ENCODE measurements at places on chromosomes 3 and 15. TPM values are rescaled to one million over a fixed set of nuclear protein-coding genes. Genes with fewer than 3 reads are reported as not detected.

- no peak for DNase-seq
- H3K27me3 ChIP-seq, result no peaks in the 10 kb centered on the region
- H3K4me1 ChIP-seq, result no peaks in the 10 kb centered on the region
- H3K27ac ChIP-seq, result no peak overlapping the region
- H3K36me3 ChIP-seq, result no peaks in the 10 kb centered on the region
Measured at GRCh38 chr3:169389925-169390253, 273.6 kb downstream of the MECOM start.

Gene WDR76
- total RNA-seq, result 5.9 TPM

GRCh38 chr15:64842986-64843561, 1.4 kb downstream of the PLEKHO2 start:
- no peaks in the 10 kb centered on the region for H3K36me3 ChIP-seq
- no peaks in the 10 kb centered on the region for H3K27me3 ChIP-seq
- H3K4me1 ChIP-seq, result peaks cover 57% of the 10 kb centered on the region
- H3K4me3 ChIP-seq, result peak overlapping the region; percentile 97
- DNase-seq, result peak; percentile 48
- H3K27ac ChIP-seq, result peak overlapping the region; percentile 81

GRCh38 chr3:49421890-49422378, 339 bp downstream of the AMT start:
- no peaks in the 10 kb centered on the region for H3K27me3 ChIP-seq
- peaks cover 30% of the 10 kb centered on the region for H3K4me1 ChIP-seq
- DNase-seq, result no peak
- peaks cover 3% of the 10 kb centered on the region for H3K36me3 ChIP-seq
- peak overlapping the region; percentile 80 for H3K27ac ChIP-seq

DNA sequence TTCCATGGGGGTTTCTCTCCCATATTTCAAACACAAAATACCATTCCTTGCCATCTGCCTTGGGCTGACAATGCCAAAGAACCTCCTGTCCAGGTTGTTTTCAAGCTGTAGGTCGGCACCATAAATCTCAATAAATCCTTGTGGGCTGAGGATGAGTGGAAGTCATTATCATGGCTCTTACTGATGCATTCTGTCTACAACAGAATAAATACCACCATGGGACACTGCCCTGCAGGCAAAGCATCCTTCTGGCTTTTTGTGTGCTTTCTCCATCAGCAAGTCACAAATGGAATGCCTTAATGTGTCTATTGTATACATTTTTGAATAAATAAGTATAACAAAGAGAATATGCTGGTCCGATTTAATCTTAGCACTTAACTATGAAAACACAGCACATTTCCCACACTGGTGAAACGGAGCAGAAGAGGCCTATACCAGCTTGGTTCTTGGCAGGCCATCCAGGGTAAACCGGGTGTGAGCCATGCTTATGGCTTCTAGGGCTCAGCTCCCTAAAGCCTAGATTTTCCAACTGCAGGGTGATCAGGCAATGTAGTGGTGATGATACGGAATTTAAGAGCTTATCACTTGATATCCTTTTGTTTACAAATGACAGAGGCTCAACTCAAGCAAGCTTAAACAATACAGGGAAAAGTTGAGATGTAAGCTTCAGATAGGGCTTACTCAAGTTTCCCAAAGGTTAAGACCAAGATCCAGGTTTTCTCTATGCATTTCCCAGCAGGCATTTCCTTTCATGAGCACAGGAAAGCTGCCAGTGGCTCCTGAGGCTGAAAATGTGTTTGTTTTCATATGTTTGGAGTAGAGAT, 133.2 kb upstream of the LRTM1 start:
- H3K4me3 ChIP-seq, result no peak overlapping the region
- no peak overlapping the region for H3K27ac ChIP-seq
- H3K36me3 ChIP-seq, result no peaks in the 10 kb centered on the region
- no peaks in the 10 kb centered on the region for H3K27me3 ChIP-seq
- H3K4me1 ChIP-seq, result no peaks in the 10 kb centered on the region
- DNase-seq, result no peak

Gene FANCD2OS
- not detected for total RNA-seq

Gene ACSBG1
- not detected for total RNA-seq

GRCh38 chr3:152097770-152098169, 171.0 kb upstream of the MBNL1 start:
- H3K27me3 ChIP-seq, result no peaks in the 10 kb centered on the region
- no peak overlapping the region for H3K4me3 ChIP-seq
- H3K36me3 ChIP-seq, result no peaks in the 10 kb centered on the region
- no peak overlapping the region for H3K27ac ChIP-seq
- H3K4me1 ChIP-seq, result no peaks in the 10 kb centered on the region

Gene FBXO40
- total RNA-seq, result not detected

GRCh38 chr3:160840590-160840989, 84.6 kb downstream of the PPM1L start:
- no peaks in the 10 kb centered on the region for H3K36me3 ChIP-seq
- no peaks in the 10 kb centered on the region for H3K4me1 ChIP-seq
- no peak overlapping the region for H3K27ac ChIP-seq
- H3K4me3 ChIP-seq, result no peak overlapping the region
- DNase-seq, result no peak

GRCh38 chr15:91126080-91126479, 26.0 kb downstream of the SV2B start:
- H3K27ac ChIP-seq, result no peak overlapping the region
- no peaks in the 10 kb centered on the region for H3K27me3 ChIP-seq
- no peak for DNase-seq
- no peaks in the 10 kb centered on the region for H3K36me3 ChIP-seq
- H3K4me3 ChIP-seq, result no peak overlapping the region
- no peaks in the 10 kb centered on the region for H3K4me1 ChIP-seq

Gene MAP6D1
- total RNA-seq, result not detected

Gene HRG
- 0.34 TPM for total RNA-seq

Measured in thyroid gland (tissue), 4 donors.